ENCODE measurements at places on chromosomes 12 and 14.
A peak's percentile ranks its signal among the peaks of the same experiment; 100 is the strongest.

DNA sequence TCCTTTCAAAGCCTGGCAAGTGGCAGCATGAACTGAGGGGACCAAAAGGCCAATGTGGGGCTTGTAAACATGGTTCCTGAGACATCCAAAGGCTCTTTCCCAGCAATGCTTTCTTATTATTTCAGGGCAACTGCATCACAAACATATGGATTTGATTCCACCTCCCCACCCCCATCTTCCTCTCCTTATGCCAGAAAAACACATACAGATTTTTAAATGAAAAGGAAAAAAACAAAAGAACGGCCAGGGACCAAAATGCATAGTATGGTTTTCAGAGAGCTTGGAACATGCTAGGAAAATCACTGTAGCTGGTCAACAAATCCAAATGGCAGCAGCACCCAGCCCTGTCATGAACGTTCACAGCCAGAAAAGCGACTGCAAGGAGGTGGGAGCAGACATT lies 167.6 kb downstream of the ANO2 start:
- no peak for DNase-seq

GRCh38 chr12:121766290-121767039 lies 27.0 kb downstream of the RHOF start:
- no peak for DNase-seq

DNA sequence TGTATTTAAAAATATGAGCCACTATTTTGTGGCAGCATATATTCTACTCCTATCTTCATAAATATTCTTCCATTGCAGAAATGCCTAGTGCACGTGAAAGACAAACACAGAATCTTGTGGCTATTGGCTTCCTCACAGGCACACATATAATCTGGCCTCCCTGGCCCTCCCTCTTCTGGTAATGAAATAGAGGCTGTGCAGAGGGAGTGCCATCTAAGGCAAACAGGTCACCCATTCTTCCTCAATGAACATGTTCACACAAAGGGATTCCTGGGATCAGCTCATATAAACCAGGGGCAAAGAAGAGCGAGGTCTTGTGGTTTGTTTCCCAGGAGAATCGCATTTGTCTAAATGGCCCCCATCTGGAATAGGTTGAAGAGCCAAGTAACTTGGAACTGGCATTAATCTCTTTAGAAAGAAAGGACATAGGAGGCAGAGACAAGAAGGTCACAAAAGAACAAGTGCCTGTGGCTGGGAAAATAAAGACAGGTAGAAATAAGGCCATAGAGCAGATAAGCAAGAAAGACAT lies 171.6 kb upstream of the PTPRQ start:
- DNase-seq, result no peak

GRCh38 chr12:22286569-22286968 lies 47.9 kb downstream of the ST8SIA1 start:
- DNase-seq, result no peak

DNA sequence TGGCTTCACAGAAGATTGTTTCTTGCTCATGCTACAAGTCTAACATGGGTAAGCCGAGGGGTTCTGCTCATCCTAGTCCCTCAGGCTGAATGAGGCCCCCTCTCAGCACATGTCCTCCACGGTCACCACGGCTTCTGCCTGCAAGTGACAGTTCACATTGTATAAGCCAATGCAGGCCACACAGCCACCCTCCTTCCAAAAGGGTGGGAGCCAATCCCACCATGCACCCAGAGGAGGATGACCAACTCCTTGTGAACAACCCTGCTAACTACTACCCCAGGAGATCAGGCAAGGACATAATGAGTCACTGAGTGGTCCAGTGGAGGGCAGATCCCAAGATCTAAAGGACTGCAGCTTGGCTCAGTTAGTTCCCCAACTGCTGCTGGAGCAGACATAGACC lies 6.1 kb downstream of the SPRING1 start:
- no peak for DNase-seq

GRCh38 chr14:80718940-80719339 lies 222.6 kb downstream of the CEP128 start:
- peak; percentile 27 for DNase-seq
